ENCODE measurements at places on chromosomes 1 and 21.

DNA sequence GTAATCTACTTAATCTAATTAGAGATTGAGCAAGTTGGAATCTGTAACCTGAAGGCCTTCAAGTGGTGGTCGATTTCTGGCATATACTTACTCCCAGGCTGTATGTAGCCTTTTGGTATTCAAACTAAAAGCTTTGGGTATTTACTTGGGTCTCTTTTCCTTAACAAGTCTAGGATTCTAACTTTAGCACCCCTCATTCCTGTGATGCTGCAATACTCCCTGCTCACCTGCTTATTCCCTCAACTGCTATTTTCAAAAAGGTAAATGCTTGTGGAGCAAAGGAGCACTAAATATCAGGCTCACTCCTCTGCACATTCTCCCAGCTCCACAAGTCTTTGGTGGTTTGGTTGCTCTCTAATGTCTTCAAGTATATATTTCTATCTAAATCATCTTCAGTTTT is 68.0 kb upstream of the CYYR1 start:
- no peak for DNase-seq

DNA sequence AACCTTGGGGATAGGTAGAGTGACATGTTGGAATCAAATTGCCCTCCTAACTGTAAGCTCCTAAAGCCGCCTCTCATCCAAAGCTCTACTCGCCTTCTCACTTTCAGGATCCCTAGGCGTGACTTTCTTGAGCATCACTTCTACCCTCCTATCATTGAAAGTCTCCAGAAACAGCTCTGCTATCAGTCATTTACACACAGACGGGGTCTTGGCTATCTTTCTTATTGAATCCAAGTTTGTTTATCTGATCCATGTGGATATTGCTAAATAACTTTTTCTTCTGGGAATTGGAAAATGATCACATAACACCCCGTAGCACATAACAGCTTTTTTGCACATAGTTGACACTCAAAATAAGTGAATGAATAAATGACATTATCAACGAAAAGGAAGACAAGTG is 216.4 kb upstream of the KIAA0040 start:
- DNase-seq, result no peak

DNA sequence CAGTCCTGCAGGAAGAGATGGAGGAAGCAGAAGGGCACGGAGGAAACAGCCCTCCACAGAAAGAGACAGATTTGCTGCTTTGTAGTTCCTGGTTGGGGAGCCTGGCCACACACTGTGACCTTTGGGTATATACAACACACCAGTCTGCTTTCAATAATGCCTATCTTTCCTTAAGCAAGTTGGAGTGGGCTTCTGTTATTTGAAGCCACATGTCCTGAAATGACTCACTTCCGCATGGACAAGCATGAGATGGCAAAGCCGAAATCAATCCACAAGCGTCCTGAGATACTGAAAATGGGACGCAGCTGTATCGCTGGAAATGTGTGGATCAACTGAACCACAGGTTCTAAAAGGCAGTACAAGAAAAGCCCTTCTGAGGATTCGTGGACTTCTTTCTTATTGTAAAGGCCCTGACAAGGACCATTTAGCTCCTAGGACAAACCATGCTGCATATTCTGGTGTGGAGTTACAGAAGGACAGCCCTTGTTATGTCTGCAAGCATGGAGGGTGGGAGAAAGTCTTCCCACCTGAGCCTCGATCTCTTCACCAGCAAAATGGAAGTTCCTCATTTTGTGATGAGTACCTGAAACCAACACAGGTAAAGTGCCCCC is 22.7 kb upstream of the FHAD1 start:
- DNase-seq, result no peak

- DNase-seq, result no peak
These were observed 465.9 kb upstream of the DAB1 start for GRCh38 chr1:57889676-57890320.

- DNase-seq, result no peak
These were observed 19.3 kb upstream of the GRHL3 start for GRCh38 chr1:24299901-24300300.

DNA sequence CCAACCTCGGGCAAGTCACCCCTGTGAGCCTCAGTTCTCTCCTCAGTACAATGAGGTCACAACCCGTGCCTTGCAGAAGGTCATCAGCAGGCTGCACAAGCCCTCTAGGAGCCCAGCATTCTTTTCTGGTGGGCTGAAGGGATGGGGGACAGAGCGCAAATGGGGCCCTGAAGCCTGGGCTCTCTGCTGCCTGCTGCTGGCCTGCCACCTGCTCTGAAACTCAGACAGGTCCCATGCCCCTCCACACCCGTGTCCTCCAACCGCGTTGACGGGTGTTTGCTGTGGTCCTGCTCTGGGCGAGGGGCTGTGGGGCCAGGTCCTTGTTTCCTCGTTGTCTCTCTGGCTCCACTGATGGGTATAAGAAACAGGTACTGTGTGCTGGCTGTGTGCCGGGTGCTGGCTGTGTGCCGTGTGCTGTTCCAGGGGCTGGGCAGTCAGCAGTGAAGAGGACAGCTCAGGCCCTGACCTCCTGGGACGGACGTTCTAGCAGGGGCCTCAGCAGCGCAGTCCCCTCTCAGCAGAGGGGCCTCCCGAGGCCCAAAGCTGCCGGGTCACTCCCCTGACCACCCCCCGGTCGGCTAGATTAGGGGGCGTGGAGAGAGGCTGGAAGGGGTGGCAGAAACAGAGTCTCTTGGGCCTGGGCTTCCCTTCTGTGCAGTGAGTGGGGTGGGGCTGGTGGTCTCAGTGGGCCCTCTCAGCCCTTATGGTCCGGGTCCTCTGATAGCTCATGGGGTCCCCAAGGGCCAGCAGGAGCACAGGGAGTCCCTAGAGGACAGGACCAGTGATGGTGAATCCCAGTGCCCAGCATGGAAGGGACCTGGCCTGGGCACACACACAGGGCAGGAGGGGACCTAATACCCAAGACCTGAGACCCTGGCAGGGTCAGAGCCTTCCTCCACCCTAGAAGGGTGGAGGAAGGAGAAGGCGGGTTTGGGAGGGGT is 42.1 kb downstream of the DMRTB1 start:
- DNase-seq, result no peak

DNA sequence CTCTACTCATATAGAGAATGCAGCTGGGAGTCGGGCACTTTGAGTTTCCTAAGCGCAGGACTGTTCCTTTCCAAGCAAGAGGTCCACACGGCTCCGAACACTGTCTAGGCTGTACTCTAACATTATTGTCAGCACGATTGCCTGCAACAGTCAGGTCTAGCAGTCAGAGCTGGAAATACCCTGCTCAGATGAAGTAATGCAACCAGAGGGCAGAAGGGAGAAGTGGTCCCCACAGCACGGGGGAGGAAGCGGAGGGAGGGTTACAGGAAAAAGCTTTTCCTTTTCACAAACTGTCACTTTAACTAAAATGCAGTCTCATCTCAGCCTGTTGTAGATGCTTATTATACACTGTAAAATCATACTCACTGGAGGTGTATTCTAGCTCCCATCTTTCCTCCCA is 98.9 kb upstream of the SLC44A3 start:
- no peak for DNase-seq

DNA sequence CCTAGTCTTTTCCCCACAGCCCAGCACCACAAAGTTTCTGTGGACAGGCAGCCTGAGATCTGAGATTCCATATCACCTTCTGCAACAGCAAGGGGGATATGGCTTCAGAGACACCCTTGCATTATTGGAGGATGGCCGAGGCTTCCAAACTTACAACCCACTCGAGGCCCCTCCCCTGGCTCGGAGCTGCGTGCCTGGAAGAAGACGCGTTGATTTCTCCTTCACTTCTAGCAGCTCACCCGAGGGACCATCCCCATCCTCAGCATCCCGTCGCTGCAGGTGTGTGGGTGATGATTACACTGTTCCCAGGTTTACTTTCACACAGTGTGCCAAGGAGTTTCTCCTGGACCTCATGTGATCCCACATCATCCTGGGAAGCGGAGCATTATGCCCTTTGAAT is 277.9 kb downstream of the MATN1 start:
- DNase-seq, result no peak

DNA sequence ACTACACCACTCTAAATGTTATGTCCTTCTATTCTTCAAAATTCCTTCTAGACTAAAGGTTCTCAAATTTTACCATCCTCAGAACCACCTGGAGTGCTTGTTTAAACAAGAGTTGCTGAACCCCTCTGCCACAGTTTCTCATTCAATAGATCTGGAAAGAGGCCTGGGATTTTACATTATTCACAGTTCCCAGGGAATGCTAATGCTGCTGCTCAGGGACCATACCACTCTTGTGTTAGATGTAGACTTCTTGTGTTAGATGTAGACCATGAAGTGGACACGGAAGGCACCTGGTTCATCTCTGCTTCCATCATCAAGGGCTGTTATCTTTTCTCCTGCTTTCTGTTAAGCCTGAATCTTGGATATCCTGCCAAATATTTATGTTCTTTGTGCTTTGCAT is 31.3 kb upstream of the CCN1 start:
- no peak for DNase-seq

DNA sequence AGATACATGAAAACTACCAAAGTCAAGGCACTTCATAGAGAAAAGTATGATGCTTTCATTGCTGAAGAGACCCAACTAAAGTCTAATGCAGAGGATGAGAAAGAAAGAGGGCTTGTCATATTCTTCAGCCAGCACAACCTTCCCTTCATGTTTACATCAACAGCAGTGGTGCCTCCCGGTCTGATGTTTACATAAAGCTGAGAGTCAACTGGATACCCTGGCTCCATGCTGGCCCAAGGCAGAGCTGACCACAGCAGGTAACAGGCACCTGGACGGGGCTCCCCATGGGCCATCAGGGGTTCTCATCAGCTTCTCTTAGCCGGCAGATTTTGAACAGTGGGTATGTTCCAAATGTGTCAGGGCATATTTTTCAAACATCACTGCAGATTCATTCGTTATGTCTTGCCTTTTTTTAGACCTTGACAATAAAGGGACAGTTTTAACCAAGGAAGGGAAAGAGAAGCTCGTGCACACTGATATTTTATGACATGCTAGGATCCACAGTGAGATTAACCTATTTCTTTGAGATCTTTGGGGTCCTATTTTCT is 117.1 kb downstream of the NRIP1 start:
- no peak for DNase-seq

DNA sequence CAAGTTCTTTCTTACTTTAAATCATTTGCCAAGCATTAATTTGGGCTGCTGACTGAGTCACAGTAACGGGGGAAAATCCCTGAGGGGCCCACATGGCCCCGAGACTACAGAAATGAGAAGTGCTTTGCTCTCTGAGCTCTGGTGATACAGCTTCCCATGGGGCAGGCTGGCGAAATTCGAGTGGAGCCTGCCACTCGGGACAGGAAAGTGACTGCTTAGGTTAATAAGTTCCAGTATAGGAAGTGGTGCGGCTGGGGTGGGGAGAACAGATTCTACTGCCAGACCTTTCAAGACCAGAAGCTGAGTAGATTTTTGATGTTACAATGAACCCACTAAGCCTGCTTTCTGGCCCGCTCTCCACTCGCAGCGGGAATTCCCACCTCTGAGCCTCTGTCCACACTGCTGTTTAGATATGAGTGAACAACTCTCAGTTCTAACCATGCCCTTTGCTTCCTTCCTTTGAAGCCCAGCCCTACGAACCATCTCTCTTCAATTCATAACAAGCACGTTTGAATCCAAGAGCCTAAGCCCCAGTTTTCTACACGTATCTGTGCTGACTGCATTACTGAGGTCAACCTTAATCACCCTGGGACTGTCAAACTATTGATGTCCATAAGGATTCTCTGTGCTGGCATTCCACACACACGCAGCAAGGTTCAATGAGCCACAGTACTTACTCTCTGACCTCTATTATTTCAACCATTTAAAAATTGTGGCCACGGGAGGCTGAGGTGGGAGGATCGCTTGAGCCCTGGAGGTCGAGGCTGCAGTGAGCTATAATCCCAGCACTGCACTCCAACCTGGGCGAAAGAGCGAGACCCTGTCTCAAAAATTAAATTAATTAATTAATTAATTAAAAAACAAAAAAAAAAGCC is 9.6 kb downstream of the ZBTB17 start:
- no peak for DNase-seq

GRCh38 chr1:230958370-230958769 is 20.3 kb downstream of the TTC13 start:
- DNase-seq, result no peak

GRCh38 chr1:219427989-219428388 is 184.9 kb downstream of the ZC3H11B start:
- no peak for DNase-seq

- no peak for DNase-seq
These were observed 470 bp upstream of the RTCA start for GRCh38 chr1:100265562-100265930.

GRCh38 chr1:40668769-40669525 is 3.5 kb upstream of the RIMS3 start:
- DNase-seq, result no peak

- DNase-seq, result no peak
These were observed 267.3 kb upstream of the DUSP10 start for GRCh38 chr1:222009105-222009730.

GRCh38 chr1:223179786-223180185 is 36.7 kb upstream of the TLR5 start:
- DNase-seq, result no peak

GRCh38 chr1:112517231-112517630 is 8.5 kb downstream of the WNT2B start:
- DNase-seq, result no peak

DNA sequence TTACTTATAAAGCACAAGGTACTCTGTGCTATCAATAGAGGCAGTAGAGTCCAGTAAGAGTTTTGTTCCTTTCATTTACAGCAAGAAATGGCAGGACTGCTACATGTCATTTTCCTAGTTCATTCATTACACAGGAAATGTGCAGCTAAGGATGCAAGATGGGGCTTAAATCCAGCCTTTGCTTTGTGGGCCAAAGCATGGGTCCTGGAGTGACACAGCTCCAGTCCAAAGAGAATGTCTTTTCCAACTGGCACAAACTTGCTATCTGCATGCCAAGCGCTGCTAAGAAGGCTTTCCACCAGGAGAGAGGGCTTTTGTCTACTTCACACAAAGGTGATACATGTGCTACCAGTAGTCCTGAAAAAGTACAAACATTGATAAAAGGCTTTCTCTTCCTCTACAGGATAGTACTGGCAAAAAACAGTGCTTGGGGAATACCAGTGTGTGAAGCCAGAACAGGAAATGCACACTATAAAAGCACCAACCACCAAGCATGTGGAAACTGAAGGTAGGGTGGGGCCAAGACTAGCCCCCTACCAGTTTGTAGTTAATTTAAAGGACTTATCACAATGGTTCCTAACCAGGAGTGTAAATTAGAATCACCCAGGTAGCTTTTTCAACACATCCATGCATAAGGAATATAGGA is 68.7 kb downstream of the ARID4B start:
- DNase-seq, result no peak

DNA sequence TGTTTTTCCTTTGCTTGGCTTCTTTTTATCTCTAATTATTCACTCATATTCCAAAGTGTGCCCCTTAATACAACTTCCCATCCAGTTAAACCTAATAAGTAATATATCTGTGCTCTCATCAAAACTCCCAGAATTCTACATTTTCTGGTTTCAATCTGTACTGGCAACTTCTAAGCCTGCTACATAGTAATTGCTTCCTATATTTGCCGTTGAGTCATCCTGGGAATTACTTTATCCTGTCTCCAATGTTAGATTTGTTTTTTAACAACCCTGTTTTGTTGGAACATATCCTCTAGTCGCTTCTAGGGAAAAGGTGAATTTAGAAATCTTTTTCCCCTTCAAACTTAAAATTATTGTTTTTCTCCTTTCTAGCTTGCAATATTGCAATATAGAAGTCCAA is 620.5 kb upstream of the PKN2 start:
- DNase-seq, result no peak

- DNase-seq, result no peak
These were observed 55.0 kb downstream of the WNT9A start for GRCh38 chr1:227892489-227893299.
